ENCODE measurements at places on chromosomes 7 and 10.
A peak's percentile ranks its signal among the peaks of the same experiment; 100 is the strongest.

GRCh38 chr7:44990109-44991023 is 9.6 kb upstream of the CCM2 start:
- DNase-seq: peak; percentile 21

GRCh38 chr7:36303202-36304098 is 86.2 kb upstream of the ANLN start:
- DNase-seq: peak; percentile 96

- no peak for DNase-seq
Measured at GRCh38 chr7:66500087-66500486, 128.6 kb upstream of the KCTD7 start.

GRCh38 chr10:17951868-17952371 is at the start of gene SLC39A12:
Gene SLC39A12 (plus strand): TSS chr10:17951918. CDS start chr10:17953277, 1,359 bp downstream.
- peak; percentile 80 for DNase-seq

DNA sequence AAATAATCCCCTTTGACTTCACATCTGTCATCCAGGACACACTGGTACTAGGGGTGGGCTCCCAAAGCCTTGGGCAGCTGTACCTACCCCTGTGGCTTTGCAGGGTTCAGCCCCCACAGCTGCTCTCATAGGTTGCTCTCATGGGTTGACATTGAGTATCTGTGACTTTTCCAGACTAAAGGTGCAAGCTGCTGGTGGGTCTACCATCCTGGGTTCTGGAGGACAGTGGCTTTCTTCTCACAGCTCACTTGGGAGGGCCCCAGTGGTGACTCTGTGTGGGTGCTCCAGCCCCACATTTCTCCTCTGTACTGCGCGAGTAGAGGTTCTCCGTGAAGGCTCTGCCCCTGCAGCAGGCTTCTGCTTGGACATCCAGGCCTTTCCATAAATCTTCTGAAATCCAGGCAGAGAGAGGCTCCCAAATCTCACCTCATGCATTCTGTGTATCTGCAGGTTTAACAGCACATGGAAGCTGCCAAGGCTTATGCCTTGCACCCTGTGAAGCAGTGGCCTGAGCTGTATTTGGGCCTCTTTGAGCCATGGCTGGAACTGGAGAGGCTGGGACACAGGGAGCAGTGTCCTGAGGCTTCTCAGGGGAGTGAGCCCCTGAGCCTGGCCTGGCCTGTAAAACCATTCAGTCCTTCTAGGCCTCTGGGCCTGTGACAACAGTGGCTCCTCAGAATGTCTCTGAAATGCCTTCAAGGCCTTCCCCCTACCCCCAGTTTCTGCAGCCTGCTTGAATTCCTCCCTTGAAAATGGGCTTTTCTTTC is 52.2 kb downstream of the TRIM24 start:
- DNase-seq: no peak

DNA sequence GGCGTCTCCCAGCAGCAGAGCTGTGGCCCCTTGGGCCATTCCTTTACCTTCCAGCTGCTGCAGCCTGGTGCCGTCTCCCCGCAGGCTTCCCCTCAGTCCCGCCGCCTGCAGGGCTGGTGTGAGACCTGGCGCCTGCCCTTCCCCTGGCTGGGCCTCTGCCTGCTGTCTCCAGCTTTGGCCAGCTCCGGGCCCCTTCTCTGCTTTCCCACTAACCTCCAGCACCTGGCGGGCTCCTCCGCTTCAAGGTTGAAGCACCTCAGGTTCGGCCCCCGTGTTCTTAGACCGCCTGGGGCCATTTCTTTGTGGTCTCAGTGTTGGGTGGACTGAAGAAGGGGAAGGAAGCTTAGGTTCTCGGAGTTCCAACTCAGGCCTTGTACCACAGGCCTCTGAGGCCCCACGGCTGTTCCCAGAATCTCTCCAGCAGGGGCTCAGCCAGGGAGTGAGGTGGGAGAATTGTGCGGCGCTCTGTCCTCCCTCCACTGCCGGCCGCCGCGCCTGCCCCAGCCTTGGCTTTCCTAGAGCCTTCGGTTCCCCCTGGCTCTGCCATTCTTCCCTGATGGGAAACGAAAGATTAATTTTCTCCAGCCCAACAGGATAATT is 30.3 kb downstream of the GBX1 start:
- no peak for DNase-seq

DNA sequence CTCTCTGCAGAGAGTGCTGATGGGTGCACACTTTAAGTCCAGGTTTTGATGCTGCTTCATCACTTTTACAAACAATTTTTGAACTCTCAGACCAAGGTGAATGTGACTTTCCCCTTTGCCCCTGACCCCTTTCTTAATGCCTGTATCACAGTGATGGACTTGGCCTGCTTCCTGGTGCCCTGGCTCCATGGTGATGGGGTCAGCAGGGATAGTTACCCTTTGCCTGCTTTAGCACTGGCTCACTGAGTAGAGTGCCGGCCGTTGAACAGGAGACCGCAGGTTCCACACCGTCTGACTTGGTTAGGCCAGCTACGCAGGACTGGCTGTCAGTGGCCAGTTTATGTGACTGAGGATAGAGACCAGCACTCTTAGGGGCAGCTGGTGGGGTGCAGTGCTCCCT is 40.1 kb downstream of the LRGUK start:
- no peak for DNase-seq

- peak; percentile 28 for DNase-seq
Measured at GRCh38 chr7:27188386-27189294, 3.6 kb upstream of the HOXA11 start.

GRCh38 chr7:141704741-141705140 is 2.8 kb upstream of the DENND11 start:
- DNase-seq: no peak

DNA sequence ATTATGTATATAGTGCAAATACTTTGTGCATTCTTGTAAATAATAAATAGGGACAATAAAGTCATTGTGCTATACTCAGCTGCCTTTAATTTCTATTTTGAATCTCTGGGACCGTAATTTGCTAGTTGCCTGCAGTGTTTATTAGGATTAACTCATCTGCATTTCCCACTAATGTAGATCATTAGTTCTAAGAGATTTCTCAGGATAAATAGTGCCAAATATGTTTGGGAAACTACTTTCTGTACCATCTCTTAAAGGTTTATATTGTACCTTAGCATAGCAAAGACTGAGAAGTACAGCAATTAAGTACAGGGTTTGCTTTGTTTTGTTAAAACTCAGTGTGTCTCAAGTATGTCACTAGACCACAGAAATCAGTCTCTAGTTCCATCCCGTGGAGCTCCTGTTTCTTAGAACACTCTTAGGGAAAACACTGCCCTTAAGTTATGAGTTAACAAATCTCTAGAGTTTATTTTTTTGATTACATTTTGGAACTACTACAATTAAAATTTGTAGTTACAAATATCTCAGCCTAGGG is 26.0 kb downstream of the ADD3 start:
- DNase-seq: no peak

GRCh38 chr10:79172881-79173280 is 104.1 kb downstream of the ZMIZ1 start:
- no peak for DNase-seq

DNA sequence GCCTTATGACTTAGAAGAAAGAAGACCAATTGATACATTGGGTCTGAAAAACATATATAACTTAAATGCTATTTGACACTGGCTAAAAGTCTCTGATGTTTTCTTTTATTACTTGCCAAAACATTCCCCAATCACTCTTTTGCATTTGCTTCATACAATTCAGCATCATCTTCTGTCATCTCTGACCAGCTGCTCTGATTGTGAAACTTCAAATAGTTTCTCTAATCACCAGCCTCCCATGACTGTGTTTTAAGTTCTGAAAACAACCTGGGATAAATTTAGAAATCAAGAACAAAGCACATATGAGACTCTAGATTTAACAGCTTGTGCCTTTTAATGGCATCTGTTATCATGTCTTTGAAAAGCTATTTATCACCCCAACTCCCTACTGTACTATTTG is 208.4 kb upstream of the KCND2 start:
- DNase-seq: peak; percentile 37

DNA sequence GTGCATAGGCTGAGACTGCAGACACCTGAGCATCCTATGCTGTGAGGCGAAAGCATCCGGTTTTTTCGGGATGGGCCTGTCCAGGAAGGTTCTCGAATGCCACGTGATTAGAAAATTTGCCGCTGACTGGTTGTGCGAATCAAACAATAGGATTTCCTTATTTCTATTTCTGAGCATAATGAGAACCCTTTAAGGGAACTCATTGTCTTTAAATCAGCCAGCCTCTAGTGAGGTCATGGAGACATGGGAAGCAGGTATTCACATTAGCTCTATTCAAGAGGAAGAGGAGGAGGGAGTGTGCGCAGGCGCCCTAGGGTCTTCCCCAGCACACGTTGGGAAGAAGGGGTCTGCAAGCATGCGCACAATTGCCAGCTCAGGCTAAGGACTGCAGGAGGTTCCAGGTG is 5.6 kb downstream of the GIMAP1 start:
- no peak for DNase-seq

GRCh38 chr7:33757050-33757449 is 148.3 kb upstream of the BMPER start:
- DNase-seq: peak; percentile 71

DNA sequence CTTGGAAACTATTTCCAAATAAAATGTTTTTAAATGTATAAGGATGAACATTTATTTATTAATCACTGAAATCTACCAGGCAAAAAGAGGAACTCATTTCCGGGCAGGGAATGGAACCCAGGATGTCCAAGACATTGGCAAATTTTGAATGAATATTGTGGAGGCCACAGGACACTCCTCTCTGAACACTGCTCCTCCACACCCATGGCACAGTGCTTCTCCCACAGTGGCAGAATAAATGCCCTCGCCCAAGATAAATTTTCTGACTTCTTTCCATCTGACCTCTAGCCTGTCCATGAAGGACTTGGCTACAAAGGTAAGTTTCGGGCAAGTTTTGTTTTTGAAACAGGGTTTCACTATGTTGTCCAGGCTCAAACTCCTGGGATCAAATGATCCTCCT is 39.0 kb downstream of the HIPK2 start:
- DNase-seq: no peak

- DNase-seq: peak; percentile 10
Measured at GRCh38 chr10:13528875-13529713, at the start of gene BEND7. Gene BEND7 (minus strand): TSS chr10:13529014. CDS start chr10:13528533, 481 bp downstream.

DNA sequence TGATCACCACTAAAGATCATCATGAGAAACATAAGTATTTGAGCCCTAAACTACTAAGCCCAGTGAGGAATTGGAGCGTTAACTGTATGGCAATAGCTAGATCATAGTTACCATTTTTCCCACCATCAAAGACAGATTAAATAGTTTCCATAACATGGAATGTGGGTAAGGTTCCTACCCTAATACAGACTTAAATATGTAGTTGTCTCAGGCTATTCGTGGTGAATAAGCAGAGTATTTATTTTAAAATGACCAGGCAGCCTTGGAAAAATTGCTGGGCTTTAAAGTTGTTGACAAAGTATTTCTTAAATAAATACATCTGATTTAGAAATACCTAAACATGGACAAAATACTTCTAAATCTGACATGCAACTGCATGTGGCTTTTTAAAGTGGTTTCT is 106.8 kb downstream of the NT5C2 start:
- no peak for DNase-seq

GRCh38 chr10:70500812-70501301 is 22.3 kb downstream of the PALD1 start:
- DNase-seq: no peak

GRCh38 chr10:59675812-59676211 is 33.8 kb downstream of the SLC16A9 start:
- DNase-seq: no peak

- DNase-seq: no peak
Measured at GRCh38 chr7:121521711-121522400, 125.7 kb upstream of the FAM3C start.

GRCh38 chr10:15324611-15325010 is 46.5 kb downstream of the FAM171A1 start:
- DNase-seq: peak; percentile 78

GRCh38 chr7:31487476-31487875 is 26.4 kb upstream of the ITPRID1 start:
- DNase-seq: no peak

- peak; percentile 30 for DNase-seq
Measured at GRCh38 chr7:106277976-106278375, 6.8 kb downstream of the NAMPT start.

DNA sequence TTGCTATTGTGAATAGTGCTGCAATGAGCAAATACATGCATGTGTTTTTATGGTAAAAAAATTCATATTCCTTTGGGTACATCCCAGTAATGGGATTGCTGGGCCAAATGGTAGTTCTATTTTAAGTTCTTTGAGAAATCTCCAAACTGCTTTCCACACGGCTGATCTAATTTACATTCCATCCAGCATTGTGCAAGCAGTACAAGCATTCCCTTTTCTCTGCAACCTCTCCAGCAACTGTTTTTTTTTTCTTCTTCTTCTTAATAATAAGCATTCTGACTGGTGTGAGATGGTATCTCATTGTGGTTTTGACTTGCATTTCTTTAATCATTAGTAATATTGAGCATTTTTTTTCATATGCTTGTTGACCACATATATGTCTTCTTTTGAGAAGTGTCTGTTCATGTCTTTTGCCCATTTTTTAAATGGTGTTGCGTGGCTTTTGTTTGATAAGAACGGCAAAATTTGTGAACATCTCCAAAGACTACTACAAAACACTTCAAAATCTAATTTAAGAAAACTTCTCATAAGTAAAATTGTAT is 136.1 kb upstream of the MYO3A start:
- no peak for DNase-seq

DNA sequence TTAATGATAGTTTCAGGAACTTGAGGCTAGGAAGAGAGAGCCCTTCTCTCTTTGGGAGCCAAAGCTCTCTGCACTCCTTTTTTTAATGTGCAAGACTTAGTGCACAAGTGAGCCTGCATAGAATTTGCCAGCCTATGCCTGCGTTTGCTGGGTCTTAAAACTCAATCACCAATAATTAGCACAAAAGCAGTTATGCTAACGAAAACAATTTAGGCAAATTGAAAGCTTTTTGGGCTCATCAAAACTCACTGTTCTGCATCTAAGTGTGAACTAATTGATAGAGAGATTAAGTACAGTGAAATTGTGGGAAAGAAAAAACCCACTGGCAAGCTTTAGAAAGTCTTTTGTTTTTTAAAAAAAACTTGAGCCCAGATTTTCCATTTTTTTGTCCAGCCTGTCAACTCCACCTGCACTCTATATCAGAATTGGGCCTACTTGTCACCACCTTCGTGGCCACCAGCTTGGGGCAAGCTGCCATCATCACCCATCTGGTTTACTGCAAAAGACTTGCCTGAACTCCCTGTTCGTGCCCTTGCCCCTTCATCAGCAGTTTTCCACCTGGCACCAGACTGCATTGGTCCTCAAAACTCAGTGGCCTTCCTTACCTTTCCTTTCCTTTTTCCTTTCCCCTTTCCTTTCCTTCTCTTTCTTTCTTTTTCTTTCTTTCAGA is 37.8 kb downstream of the CRHR2 start:
- DNase-seq: no peak

GRCh38 chr10:2981361-2981801 is 86.0 kb upstream of the PFKP start:
- DNase-seq: no peak

DNA sequence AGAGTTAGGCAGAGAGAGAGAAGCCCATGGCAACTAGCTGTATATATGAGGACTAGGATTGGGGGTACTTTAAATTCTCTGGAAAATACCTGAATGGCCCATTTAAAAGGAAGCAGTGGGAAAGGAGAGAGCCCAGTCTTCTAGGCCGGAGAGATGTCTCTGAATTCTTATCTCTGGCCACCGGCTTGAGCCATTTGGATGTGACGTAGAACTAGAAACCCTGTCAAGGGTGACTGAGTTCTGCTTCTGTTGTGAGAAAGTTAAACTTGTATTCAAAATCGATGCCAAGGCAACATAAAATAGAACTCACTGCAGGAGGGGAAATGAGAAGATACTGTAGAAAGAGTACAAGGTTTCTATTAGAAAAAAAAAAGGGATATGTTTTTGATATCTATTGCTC is 6.3 kb upstream of the GSTK1 start:
- DNase-seq: no peak
